ENCODE measurements at places on chromosomes 12 and 14.

GRCh38 chr14:87060405-87060804, 932.6 kb downstream of the GALC start:
- DNase-seq = no peak

- DNase-seq = no peak
Measured at GRCh38 chr14:95125221-95125620, 32.1 kb downstream of the DICER1 start.

- DNase-seq = no peak
Measured at GRCh38 chr14:90201344-90201743, 55.0 kb upstream of the PSMC1 start.

DNA sequence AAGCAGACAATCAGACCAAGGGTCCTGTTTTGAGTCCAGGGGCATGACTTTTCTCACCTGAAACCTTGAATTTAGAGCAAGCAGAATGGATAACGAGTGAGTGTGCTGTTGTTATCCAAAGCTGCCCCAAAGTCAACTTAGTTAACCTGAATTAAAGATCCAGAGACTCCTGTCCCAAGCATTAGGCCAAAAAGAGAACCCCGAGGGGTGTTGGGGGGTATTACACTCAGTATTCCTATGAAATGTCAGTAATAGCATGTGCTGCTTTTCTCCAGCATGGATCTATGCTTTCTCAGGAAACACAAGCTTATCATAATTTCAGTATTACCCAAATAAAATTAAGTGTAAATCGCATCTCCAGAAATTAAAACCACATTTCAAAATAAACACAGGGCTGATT, 19.0 kb downstream of the EIF4B start:
- DNase-seq = no peak

DNA sequence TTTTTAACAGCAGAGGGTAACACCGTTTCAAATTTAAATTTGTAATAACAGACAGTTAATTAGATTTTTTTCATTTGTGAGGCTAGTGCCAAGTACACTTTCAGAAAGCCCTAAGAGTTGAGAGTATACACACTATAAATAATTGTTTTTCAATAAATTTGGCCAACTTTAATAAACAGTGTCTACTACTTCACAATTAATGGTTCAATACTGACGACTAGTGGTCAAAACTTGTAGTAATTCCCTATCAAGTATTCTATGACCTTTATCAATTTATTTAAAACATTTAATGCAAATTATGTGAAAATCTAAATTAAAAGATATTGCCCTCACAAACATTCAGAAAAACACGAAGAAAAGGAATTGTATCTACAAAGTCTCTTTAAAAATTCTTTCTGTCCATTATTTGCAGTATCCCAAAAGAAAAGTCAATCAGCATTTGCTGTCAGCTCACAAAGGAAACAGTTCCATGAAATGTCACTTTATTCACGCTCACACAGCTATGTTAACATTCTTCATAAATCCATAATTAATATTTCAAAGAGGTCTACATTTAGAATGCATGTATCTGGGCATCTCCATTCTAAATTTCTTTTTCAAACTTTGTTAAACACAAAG, 91.2 kb downstream of the CEP128 start:
- peak; percentile 21 for DNase-seq

- peak; percentile 19 for DNase-seq
Measured at GRCh38 chr12:39587225-39587624, 32.4 kb downstream of the ABCD2 start.

- no peak for DNase-seq
Measured at GRCh38 chr12:40874868-40875267, 182.6 kb downstream of the CNTN1 start.
